ENCODE measurements at places on chromosomes 11 and 22. TPM values are rescaled to one million over a fixed set of nuclear protein-coding genes. Genes with fewer than 3 reads are reported as not detected.

The C22orf15 gene
- total RNA-seq = not detected

DNA sequence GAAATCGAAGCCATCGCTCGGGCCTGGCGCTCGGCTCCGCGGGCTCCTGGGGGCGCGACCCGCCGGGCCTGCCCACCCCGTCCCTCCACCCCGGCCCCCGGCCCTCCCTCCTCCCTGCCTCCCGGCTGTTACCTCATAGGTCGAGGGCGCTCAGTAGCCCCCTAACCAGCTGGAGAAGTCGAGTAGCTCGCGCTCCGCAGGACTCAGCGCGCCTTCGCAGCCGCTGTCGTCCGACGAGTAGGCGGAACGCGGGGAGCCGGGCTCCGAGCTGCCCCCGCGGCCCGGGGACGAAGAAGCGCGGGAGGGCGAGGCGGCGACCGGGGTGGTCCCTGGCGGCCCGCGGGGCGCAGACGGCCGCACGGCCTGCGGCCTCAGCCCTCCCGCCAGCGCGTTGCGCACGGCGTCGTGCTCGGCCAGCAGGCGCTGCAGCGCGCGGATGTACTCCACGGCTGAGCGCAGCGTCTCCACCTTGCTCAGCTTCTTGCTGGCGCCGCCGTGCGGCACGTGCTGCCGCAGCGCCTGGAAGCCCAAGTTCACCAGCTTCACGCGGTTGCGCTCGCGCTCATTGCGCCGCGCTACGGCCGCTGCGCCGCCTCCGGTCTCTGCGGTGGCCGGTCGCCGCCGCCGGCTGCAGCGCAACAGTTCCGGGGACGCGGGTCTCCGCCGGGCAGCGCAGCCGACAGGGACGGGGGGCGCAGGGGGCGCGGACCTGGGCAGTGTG lies 627 bp downstream of the ASCL2 start:
- DNase-seq = peak; percentile 48

- DNase-seq = no peak
Measured at GRCh38 chr11:34443136-34443535, 4.4 kb downstream of the CAT start.

DNA sequence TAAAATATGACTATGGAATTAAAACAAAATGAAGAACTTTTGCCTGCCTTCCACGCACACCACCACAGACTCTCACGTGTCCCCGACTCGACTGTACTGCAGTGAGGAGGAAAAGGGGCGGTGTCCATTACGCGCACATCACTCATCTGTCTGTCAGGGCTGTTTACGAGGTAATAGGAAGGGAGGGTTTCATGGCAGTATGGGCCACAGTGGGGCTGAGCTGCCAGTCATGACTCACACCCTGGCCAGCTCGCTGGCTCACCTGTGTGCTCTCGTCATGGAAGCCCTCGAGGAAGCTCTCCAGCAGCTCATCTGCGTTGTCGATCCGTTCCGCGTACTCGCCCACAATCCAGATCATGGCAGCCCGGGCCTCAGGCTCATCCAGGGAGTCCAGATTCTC lies 33.5 kb upstream of the RASL10A start:
- no peak for DNase-seq

The TPBGL gene
- not detected for total RNA-seq

GRCh38 chr11:58926251-58926650 lies 13.0 kb upstream of the GLYATL1 start:
- DNase-seq = no peak

DNA sequence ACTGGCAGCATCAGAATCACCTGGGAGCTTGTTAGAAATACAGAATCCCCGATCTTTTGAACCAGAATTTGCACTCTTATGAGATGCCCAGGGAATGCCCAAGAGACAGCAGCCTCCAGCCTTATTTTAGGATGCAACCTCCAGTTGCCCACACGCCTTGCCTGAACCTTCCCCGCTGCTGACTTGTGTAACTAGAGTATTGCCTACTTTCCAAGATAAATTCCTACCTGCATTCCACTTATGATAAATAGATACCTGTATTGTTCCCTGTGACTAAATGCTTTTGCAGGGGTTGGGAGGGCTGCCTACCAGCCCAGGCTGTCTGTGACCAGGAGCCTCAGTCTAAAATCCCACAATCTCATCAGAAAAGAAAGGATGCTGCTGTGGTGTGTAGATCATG lies 44.3 kb upstream of the HMGXB4 start:
- DNase-seq = no peak

- no peak for DNase-seq
Measured at GRCh38 chr11:133497477-133498140, 34.7 kb downstream of the OPCML start.

- no peak for DNase-seq
Measured at GRCh38 chr11:33557201-33557600, 143.4 kb downstream of the C11orf91 start.

The OR52A1 gene
- total RNA-seq = not detected

- no peak for DNase-seq
Measured at GRCh38 chr11:110377434-110377833, 52.3 kb upstream of the FDX1 start.

The NFAM1 gene
- total RNA-seq = 1.2 TPM

DNA sequence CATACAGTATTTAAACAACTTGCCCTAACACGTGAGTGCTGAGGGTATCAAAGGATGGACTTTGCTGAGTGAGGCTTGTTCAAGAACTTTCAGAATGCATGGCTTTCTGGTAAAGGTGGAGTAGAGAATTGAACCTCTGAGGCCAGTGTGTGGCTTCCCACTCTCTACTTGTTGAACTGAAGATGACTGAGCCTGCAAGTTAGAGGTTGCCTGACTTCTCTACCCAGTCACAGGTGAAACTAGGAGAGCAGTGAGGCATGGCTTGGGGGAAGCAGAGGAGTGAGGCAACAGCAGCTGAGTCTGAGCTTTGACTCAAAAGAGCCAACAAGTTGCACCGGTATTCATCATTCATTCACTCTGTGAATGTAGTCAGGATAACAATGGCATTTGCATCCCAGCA lies 256.4 kb upstream of the SESN3 start:
- DNase-seq = no peak

DNA sequence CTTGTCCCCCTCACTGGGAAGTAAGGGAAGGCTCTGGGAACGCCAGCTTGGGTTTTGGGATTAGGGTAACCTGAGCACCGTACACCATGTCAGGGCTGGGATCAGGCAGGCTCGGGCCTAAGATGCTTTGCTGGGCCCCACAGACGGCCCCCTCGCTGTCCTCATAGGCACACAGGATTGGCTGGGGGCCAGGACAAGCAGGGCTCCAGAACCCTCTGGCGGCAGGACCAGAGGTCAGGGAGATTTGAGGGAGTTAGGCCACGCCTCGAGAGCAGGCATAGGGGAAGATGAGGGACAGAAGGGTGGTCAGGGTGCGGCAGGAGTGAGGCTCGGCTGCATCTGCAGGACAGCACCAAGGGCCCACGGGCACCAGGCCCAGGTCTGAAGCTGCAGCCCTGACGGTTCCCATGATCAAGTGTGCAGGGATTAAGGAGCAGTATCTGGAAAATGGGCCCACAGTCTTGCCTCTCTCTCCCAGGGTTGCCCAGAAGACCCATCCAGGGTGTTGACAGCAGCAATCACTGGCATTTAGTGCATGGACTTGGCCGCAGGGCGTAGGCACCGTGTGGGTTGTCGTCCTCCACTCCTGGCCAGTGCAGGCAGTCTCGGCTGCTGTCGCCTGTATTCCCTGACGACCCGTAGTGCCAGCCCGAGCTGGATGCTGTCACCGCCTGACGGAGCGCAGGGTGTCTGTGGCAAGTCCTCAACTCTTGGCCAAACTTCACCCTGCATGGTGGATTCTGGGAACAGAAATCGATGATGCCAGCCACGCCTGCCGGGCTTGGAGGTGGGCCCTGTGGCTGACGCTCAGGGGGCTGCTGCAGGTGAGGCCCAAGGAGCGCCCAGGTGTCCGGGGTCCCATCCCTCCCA lies 15.7 kb upstream of the GNB1L start:
- no peak for DNase-seq

The PITPNM1 gene
- 29.2 TPM for total RNA-seq

GRCh38 chr11:134028368-134028920 lies 40.4 kb upstream of the JAM3 start:
- no peak for DNase-seq

DNA sequence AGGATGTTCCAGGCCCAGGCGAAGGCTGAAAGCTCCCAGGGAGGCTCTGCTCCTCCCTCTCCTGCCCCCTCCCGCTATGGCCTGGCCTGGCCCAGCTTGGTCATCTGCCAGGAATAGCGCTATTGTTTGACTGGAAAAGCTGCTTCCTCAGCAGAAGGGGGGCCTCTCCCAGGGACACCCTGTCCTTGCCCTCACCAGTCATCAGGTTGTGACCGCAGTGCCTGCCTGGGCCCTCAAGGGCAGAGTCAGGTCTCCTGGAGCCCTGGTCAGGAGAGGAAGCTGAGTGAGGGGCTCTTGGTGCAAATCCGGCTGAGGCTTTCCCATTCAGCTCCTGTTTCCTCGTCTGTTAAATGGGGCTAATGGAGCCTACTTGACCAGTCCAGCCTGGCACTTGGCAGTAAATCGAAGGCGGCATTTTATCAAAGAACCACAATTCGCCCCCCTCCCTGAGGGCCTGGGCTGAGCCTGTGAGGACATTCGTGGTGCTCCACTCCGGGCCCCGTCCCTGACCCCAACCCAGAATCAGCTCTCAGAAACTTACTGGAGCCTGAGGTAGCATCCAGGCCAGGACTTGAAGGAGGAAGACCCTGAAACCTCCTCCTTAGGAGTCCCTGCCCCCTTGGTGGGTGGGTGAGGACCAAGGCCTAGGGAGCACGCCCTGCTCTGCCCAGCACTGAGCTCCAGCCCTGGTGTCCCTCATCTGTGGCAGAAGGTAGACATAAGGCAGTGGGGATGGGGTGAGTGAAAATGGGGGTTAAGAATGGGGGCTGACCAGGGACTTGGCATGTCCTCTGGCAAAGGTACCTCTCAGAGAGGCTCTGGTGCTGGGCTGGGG lies 2.0 kb upstream of the CASTOR1 start:
- peak; percentile 91 for DNase-seq

GRCh38 chr11:88174709-88175568 lies at the start of gene RAB38:
Gene RAB38, minus strand, starts transcription at chr11:88175443. Its CDS starts 59 bp downstream, at chr11:88175384.
- DNase-seq = peak; percentile 54

DNA sequence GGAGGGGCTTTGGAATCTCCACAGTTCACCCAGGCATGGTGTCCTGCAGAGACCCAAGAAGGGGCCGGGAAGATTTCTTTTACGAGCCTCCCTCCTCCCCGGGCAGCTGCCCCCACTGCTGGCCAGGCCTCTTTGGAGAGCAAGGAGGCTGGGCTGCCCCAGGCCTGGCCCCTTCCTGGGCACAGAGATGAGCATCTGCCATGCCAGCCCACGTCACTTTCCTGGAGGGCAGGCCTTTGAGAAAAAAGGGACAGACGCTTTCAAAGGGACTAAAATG lies 60.5 kb upstream of the FGF3 start:
- no peak for DNase-seq

DNA sequence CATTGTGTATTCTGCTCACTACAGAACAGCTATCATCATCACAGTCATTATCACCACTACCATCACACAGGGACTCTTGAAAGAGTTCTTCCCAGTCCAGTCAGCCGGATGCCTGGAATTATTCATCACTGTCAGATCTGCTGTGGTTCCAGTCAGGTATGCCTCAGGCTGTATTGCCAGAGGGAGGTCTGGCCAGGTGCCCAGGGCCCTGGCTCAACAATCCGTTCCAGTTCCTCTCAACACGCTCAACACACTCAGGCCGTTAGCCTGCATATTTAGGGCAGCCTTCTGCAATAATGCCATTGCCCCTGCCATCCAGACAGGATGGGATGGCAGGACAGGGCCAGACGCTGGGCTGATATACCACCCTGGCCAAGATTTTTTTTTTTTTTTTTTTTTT lies 28.6 kb upstream of the RASL10A start:
- peak; percentile 54 for DNase-seq

DNA sequence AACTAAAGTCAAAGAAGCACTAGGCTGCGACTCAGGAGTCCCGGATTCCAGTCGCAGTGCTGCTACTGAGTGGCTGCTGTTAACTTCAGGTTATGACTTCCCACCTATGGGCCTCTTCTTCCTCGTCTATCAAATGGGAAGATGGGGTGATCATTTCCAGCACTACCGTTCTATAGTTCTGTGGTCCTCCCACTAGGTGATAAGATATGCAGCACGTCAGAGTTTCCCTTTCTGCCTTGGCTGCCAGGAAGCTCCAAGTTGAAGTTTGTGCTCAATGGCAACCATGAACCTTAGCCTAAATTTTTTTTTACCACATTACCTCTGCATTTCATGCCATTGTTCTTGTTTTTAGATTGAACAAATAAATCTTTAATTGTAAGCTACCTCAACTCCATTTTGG lies 38.7 kb downstream of the ALX4 start:
- DNase-seq = no peak

DNA sequence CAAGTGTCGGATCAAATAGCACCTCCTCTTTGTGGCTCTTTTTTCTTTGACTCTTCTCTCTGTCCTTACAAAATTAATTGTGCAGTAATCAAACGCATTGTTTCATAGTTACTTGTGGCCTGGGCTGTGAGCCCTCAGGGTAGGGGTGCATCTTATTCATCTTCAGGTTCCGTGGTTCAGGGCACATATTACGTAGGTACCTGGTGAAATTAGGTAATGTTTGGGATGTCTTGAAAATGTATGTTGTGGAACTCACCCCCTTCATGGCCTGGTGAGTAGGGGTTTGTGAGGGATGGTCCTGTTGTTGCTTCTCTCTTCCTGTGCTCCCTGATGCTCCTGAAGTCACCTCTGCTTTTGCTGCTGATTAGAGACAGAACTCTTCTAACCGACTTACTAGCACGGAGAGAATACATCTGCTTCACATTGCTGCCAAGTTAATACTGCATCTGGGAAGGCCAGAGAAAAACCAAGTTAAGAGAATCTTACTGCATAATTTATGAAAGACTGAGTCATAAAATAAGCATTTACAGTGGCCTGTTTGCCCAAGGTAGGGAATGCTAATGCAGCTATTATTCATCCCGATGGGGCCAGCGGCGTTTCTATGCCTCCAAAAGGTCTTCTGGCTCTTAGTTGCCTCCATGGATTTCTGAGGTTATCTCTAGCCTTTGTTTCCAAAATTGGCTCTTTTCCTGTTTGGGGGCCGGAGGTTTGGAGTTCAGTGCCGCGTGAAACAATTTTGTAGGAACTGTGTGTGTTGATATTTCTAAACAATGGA lies 66.9 kb downstream of the TBC1D22A start:
- no peak for DNase-seq

DNA sequence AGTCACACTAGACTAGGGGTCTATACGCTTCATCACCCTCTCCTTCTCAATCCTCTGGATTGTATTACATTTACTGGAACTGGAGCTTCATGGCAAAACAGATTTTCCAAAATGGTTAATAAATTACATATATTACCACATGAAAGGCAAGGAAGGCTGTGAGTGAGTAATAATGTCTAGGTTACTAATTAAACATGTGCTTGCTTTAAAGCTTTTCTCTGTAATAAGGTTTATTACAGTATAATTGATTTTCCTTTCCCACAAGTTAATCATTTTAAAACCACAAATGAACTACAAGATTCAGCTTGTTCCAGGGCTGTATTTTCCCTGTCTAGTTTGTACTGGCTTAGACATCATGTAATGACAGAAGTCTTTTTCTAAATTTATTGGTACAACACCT lies 25.6 kb downstream of the MMP13 start:
- DNase-seq = no peak

GRCh38 chr11:109033627-109034338 lies 368.9 kb downstream of the DDX10 start:
- no peak for DNase-seq

The TH gene
- total RNA-seq = not detected

- DNase-seq = no peak
Measured at GRCh38 chr11:88538098-88538497, 200.6 kb upstream of the CTSC start.

The NEFH gene
- total RNA-seq = 0.17 TPM

- DNase-seq = peak; percentile 86
Measured at GRCh38 chr11:119370486-119371046, 10.9 kb downstream of the USP2 start.

The ANO9 gene
- 3.1 TPM for total RNA-seq

The CLDN5 gene
- 36.6 TPM for total RNA-seq
